ENCODE measurements at places on chromosomes 3 and 15.

GRCh38 chr3:169493521-169494141, 169.9 kb downstream of the MECOM start:
- DNase-seq, result no peak

DNA sequence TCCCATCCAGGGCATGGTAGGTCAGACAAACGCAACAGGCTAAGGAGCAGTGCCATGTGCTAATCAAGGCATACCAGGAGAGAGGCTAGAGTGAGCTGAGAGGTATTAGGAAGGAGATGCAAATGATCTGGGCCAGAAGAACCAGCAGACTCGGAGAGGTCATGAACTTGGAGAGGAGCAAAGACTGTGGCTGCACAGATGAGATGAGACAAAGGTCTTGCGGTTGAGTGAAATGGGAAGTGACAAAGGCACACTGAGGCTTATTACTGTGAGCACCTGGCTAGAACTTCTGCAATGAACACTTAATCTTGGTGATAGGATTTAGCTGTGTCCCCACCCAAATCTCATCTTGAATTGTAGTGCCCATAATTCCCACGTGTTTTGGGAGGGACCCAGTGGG, 380.2 kb downstream of the ULK4 start:
- DNase-seq, result no peak

GRCh38 chr15:72047020-72047419, 70.9 kb downstream of the MYO9A start:
- peak; percentile 42 for DNase-seq

DNA sequence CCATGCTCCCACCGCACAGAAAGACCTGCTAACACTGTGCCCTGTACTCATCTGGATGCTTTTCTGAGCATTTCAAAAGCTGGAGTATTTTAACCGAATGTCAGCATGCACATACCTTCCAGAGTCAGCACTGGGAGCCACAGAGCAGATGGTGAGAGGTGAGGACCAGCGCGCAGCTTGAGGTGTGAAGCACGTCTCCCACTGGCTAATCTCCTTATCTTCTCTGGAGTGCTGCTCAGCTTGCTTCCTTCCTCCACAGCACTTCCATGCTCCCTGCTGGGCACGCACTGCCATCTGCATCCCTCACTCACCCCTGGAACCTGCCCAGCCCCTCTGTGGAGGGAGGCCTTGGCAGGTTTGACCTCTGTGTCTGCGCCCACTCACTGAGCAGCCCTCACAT, at the start of gene GNB5:
TSS of gene GNB5 (minus strand) at position 186 of the 400 bp plus-strand sequence. CDS start 6,716 bp downstream, outside the sequence.
- no peak for DNase-seq

GRCh38 chr15:25905140-25905539, 42.0 kb upstream of the ATP10A start:
- peak; percentile 96 for DNase-seq

- DNase-seq, result no peak
Observed at GRCh38 chr3:23861689-23862088, 55.1 kb downstream of the NKIRAS1 start.
